ENCODE measurements at places on chromosomes 2 and 18.

DNA sequence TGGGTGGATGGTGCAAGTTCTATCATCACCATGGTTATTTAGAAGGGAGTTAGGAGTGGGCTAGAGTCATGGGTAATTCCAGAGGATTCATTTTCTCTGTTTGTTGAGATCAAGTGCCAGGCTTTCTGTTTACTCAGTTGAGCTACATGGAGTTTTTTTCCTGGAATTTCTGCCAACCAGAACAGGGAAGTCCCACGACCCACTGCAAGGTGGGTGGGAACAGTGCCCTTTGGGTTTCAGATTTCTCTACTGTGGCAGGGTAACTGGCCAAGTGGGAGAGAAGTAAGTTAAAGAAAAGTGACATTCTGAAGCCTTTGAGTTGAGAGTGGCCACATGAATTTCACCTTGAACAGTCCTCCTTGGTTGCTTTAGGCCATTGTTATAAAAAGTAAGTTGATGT, 138.9 kb downstream of the SLC39A10 start:
- DNase-seq: no peak

DNA sequence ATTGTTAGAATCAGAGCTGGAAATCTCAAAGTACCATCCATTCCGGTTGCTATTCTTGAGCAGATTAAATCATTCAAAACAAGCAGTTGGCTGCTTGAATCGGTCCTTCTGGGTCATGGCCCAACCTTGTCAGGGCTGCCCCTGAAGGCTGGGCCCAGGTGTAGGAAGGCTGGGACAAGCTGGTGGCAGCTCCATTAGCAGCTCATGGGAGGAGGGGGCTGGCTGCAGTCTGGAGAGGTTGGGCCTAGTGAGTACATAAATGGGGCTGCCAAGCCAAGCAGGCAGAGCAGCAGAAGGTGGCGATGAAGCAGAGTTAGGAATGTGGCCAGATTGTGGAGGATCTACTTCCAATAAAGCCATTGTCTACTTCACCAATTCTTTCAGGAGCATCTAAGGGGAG, 81.4 kb downstream of the ADCYAP1 start:
- no peak for DNase-seq

DNA sequence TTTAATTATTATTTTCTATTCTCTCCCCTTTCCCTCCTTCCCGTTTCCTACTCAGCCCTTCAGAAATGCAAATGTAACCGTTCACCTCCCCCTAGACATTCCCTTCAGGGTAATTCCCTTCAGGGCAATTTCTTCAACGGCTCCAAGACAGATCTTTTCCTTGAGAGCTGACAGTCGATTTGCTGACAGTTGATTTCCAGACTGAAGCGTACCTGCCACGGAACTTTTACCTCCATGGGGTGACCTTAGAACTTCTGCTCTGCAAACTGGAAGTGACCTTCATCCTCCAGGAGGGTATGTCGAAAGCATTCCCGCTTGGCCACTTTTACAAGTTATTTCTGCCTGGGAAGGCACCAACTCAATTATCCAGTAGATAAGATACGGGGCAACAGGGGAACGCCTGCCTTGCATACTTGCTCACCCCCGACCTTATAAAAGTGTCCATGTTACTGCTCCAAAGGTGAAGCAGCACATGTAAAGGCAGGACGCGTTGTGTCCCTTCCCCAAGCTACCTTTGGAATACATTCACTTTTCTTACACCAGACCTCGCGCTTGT, 18.5 kb downstream of the B3GNT7 start:
- no peak for DNase-seq

DNA sequence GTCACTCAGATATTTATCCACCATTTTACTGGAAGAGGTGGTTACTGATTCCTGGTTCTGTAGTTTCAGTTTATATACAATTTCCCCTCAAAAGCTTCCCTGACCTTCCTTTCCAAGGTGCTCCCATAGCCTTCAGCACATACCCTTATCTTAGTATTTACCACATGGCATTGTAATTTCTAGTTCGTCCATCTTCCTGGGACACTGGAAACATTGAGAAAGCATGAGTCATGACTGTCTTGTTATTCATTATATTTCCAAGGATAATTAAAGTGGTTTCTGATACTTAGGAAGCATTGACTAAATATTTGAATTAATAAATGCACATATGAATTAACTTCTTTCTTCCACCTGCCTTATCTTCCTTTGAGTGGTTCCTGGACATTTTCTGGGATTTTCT, 203.8 kb downstream of the ETAA1 start:
- DNase-seq: no peak

DNA sequence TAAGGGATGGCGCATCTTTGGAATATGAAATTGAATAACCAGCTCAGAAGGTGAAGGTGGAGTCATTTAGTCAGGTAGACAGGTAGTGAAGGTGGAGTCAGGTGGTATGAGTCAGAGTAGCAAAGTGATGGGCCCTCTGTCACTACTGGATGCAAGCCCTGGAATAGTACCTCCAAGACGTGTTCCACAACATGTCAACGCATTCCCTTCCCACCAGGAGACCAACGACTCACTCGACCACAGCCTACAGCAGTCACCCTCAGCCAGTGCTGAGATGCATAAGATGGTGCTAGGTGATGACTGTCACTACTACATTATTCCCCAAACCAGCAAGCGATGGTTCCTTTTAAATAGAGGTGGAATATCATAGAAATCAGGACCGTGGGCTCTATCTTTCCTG, 6.8 kb downstream of the CPLX4 start:
- no peak for DNase-seq

DNA sequence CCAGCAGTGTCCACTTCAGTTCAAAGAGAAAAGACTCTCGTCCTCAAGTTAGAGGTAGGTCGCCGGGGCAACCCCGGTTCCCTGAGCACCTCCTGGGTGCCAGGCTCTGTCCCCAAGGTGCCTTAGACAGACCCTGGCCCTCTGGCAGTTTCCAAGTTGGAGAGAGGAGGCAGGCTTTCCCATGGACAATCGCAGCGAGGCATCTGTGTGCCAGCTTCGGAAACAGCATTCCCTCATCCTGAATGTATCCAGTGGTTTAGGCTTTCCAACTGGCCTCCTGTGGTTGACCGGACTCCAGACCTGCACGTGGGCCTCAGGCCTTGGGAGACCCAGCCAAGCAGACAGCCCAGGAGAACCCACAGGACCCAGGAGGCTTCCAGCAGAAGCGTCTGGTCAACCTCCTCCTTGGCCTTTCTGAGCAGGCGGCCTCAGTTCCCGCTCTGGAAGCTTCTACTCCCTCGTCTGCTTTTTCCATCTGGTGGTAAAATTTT, 70.3 kb downstream of the KCNF1 start:
- no peak for DNase-seq

GRCh38 chr2:170530284-170530745, 184.8 kb upstream of the SP5 start:
- peak; percentile 99 for DNase-seq

GRCh38 chr2:117492209-117492851, 322.2 kb upstream of the DDX18 start:
- DNase-seq: no peak

- DNase-seq: no peak
Observed at GRCh38 chr2:219247678-219248642, 2.7 kb downstream of the STK16 start.

- no peak for DNase-seq
Observed at GRCh38 chr2:128153786-128154185, 62.8 kb downstream of the UGGT1 start.

- DNase-seq: no peak
Observed at GRCh38 chr2:24512831-24513230, 21.8 kb downstream of the NCOA1 start.

DNA sequence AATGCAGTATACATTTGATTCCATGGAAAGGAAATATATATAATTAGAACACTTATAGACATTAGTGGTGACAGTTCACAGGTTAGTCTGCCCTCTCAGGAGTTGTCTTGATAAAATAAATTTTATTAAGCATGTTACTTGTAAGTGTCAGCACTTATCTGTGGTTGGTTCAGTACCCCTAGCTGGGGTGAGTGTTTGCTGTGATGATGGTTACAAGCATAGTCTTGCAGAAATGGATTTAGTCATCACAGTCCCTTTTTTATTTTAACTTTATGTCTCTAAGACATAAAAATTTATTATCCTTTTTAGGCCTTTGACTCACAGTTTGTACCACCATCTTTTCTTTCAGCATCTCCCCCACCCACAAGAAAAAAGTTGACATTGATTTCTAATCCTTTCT, 52.1 kb downstream of the NCK2 start:
- DNase-seq: no peak

DNA sequence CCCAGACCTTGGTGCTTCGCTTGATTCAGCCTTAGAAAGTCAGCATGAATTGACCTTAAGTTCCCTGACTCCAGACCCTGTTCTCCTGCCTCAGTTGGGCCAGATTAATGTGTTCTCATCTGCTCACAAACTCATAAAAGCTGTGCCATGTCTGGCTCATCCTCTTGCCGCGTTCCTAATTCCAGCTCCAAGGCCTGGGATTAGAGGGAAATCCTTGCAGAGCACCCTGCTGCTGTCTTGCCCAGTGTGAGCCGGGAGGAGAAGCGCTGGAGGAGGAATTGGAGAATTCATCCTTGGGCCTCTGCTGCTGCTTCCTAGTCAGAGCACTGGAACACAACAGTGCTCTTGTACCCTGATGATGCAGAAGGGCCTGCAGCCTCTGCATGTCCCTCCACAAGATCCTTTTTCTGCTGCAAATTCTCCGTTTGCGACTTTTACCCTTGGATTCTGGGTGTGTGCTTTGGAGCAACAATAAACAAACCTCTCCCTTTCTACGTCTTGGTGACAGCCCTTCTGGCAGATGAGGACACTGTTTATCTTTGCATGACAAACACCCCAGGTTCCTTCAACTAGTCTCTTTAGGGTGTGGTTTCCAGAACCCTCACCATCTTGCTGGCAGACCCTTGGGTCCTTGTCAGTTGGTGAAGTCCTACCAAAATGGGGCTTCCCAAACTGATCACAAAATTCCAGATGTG, 46.9 kb upstream of the CNGA3 start:
- DNase-seq: no peak

DNA sequence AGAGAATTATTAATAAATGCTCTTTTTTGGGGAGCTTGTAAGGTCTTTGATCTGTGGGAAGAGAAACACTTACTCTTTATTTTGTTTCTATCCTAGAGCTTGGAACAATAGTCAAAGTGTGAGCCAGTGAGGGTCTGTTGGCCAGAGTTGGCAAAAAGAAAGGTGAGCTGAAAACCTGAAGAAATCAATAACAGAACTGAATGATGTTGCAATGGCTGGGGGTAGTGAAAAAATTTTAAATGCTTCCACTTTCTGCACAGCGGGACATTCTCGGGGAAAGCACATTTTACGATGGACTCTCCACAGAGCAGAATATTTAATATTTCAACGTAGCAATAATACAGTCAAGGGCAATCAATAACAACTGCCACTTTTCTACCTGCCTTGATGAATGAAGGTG, 78.9 kb downstream of the SKA1 start:
- no peak for DNase-seq

- DNase-seq: no peak
Observed at GRCh38 chr2:74086021-74086420, 61.7 kb downstream of the BOLA3 start.

DNA sequence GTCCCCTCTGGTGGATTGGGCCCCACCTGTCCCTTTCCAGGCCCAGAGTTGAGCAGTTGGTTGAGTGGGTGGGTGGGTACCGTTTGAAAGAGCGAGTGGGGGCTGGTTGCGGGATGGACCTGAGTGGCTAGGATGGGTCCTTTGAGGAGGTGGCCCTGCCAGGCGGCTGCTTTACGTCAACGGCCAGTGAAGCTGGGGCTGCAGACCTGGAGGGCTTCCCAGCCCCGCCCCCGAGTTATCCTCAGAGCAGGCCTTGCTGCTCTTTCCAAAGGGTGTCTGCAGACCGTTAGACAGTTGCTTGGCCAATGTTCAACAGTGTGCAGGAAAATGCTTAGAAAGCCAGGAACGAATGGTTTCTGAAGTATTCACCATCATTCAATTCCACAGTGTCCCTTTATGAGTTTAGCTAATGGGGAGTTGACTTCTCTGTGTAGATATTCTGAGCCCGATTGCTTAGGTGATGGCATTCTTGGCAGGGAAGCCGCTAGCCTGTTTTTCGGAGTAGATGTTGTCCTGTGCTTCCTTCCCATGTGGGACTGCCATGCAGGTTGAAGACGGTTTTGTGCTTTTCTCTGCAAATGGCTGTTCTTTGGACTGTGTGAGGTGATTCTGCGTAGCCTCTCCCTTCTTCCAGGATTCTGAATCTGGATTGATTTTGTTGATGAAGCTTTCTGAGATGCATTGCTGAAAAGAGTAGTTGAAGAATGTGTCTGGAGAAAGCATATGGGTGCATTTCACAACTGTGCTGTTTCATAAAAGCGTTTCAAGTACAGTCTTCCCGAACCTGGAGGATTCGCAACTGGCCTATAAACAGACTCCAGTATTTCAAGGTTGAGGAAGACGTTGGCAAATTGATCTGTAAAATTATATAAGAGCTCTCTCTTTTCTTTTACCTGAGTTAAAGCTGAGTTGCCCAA, 45.8 kb downstream of the LDLRAD4 start:
- DNase-seq: no peak

GRCh38 chr2:77270433-77270832, 251.7 kb downstream of the LRRTM4 start:
- DNase-seq: no peak

DNA sequence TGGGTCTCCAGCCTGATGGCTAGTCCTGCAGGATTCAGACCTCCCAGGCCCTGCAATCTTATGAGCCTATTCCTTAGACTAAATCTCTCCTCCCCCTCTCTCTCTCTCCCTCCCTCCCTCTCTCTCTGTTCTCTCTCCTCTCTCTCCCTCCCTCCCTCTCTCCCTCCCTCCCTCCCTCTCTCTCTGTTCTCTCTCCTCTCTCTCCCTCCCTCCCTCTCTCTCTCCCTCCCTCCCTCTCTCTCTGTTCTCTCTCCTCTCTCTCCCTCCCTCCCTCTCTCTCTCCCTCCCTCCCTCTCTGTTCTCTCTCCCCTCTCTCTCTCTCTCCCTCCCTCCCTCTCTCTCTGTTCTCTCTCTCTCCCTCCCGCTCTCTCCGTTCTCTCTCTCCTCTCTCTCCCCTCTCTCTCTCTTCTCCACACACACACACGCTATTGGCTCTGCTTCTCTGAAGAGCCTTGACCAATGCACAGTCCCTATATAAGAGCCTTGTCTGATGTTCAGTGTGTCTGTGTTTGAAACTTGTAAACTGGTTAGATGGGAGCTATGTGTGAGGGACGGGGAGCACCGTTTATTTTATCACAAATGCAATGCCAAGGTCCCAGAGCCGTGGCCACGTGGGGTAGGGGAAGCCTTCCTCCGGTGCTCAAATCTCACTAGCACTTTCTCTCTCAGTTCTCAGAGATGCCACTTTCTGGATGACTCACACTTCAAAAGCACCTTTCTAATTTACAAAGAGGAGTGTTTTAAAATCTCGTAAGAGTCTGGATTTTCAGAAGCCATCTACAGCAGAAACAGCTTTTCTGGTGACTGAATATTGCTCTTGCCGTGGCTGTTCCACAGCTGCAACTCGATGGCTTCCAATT, 9.4 kb upstream of the PRLH start:
- no peak for DNase-seq
